ENCODE measurements at places on chromosomes 3 and 15.
A peak's percentile ranks its signal among the peaks of the same experiment; 100 is the strongest.

DNA sequence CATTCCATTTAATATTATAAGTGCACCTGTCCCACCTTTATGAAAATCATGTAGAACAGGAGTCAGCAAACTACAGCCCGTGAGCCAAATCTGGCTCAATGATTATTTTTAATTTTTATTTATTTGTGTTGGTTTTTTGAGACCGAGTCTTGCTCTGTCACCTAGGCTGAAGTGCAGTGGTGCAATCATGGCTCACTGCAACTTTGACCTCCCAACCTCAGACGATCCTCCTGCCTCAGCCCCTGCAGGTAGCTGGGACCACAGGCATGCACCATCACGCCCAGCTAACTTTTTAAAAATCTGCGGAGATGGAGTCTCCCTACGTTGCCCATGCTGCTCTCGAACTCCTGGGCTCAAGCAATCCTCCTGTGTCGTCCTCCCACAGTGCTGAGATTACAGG, 42.0 kb downstream of the MYO1E start:
- no peak for DNase-seq

GRCh38 chr3:173584838-173585831, 187.6 kb downstream of the NLGN1 start:
- DNase-seq = no peak

DNA sequence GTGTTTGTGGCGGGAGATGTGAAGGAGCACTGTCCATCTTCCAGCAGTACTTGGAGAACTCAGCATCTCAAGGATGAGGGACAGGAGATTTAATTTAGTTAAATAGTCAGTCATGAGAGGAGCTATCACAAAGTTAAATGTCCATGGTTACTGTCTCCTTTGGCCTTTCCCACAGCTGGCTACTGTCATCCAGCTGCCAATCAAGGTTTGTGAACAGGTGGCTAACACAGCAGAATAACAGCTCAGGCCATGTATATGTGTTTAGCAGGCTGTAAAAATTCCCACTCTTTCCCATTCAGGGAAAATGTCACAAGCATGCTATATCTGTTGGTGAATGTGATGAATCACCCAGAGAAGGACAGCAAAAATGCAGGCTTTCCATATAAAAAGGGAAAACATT, 120.5 kb downstream of the TMEM108 start:
- DNase-seq = no peak

GRCh38 chr3:142853270-142854168, 35.4 kb downstream of the PCOLCE2 start:
- DNase-seq = peak; percentile 49

GRCh38 chr15:35481992-35482391, 64.0 kb downstream of the DPH6 start:
- peak; percentile 2 for DNase-seq

DNA sequence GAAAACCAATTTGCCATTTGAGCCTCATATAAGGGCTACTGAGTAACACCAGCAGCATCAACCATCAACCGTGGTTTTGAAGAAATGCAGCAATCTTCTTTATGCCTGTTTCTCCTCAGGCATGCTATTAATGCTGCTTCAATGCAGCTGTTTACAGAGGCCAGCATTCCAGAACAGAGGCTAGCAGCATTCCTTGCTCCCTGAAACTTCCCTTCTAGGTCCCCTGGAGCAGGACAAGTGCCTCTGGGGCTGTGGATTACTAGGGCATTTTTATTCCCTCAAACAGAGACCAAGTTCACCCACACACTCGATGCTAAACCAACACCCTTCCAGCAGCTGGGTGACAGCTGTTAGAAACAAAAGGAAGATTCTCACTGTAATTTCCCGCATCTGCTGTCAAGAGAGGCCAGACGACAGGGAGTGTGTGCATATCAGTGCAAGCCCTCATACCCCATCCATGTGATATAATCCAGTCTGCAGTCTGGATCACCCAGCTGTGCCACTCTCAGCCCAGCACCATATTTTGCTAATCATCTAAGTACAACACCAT, 57.5 kb downstream of the HOMER2 start:
- no peak for DNase-seq

DNA sequence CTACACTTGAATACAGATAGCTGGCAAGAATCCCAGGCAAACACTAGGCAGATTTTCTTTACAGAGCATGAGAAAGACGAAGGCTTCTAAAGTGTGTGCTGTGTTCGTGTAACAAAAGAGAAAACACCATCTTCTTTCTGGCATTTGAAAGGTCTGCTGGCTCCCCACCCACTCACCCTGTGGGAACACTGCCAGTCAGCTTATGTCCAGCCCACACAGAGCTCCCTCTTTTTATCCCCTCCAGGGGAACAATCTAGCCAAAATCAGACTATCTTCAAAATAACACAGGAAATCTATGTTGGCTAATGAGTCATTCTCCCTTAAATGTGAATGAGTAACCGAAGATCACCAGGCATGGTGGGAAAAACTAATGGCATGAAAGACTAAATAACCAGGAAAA, 45.6 kb upstream of the PAQR5 start:
- no peak for DNase-seq

DNA sequence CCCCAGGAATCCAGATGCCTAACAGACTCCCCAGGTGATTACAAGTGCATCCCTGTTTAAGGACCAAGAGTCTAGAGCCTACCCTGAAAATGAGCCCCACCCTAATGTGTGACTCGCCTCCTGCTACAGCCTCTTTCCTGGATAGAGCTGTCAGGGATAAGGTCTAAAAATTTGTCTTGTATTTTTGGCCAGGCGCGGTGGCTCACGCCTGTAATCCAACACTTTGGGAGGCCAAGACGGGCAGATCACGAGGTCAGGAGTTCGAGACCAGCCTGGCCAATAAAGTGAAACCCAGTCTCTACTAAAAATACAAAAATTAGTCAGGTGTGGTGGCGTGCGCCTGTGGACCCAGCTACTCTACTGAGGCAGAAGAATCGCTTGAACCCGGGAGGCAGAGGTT, 11.2 kb downstream of the TMC3 start:
- no peak for DNase-seq

DNA sequence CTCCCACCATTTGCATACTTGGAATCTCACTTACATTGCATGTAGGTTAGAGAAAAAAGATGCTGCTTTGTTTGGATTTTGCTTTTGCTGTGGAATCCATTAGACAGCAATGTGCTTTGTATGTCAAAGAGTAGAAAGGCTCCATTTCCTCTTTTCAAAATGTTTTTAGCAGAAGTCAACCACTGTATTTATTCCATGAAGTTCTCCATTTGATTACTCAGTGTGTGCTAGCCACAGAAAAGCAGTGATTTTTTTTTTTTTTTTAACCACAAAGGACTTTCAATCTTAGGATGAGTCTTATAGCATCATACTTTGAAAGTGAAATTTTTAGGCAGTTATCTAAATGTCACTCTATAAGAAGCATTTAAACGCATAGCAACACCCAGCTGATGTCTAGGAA, 285.0 kb upstream of the ADAMTS9 start:
- DNase-seq = no peak

DNA sequence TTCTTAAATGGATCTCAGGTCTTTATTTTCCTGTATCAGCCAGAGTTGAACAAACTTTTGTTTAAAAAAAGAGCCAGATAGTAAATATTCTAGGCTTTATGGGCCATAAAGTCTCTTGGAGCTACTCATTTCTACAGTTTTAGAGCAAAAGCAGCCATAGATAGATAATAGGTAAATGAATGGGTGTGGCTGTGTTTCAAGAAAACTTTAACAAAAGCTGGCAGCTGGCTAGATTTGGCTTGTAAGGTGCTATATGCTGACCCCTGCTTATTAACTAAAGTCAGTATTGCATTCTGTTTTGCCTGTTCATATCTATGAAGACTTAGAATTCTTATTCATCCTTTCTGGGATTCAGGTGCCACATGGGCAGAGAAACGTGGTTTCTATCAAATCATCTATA, 29.0 kb downstream of the MFN1 start:
- DNase-seq = no peak

DNA sequence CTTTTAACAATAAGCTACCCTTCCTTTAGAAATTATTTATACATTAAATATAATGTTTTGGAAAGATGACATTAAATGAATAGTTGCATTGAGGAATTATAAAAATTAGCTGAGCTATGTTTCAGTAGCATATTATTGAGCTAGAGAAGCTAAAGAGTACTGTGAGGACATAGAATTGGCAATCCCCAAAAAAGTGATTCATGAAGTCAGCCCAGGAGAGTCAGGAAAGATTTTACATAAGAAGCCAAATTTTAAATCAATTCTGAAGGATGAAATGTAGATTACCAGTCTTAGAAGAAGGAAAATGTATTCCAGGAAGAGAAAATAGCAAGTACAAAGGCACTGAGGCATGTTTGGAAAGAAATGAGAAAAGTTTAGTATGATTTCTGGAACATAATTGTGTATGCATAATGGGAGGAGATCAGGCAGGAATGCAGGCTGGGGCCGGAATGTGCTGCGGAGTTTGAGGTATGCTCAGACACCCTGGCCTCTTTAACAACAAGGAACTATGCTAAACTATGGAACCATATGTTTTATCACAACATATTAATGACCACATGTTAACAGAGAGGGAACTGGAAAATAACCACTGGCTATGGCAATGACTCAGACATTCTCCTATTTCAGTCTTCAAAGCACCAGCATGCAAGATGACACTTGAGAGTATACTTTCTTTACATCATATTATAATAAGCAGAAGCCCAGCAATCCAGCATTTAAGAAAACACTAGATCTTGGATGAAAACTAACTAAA, 103.3 kb upstream of the COL8A1 start:
- peak; percentile 66 for DNase-seq

- DNase-seq = peak; percentile 17
These were observed 109.2 kb upstream of the STT3B start for GRCh38 chr3:31423482-31423881.

DNA sequence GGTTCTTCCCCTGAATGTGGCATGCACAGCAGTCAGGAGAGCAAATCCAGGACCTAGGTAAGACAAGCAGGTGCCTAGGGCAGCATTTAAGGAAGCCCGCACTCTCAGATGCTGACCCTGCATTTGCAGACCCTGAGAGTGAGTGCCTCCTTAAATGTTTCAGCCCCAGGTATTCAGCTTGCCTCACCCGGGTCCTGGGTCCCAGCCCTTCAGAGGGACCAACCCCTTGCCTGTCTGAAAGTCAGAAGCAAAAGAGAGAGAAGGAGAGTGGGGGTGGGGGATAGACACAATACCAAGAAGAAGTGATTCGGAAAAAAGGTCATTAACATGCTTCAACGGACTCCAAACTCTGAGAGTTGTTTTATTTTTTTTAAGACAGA, 75.0 kb downstream of the MEGF11 start:
- DNase-seq = no peak

- DNase-seq = no peak
These were observed 124.3 kb downstream of the ZNF280D start for GRCh38 chr15:56608993-56609392.

- DNase-seq = no peak
These were observed 147.2 kb upstream of the SLC2A2 start for GRCh38 chr3:171173736-171174135.

DNA sequence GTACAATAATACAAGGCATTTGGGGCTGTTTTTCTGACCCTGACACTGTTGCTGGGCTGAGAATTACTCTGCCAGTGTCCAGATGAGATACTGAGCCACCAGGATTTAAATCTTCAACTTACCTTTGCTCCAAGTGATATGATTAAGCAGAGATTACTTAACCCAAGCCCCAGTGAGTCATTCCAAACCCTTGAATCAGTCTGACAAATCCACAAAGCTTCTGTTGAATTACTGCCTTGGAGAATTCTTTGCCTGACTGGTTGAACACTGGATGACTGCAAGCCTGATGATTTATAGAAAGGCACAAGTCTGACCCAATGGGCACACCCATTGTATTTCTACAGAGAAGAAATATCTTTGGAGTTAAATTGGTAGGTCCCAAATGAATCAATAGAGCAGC, 88.2 kb upstream of the TSC22D2 start:
- peak; percentile 58 for DNase-seq

GRCh38 chr15:37837276-37837675, 97.2 kb upstream of the TMCO5A start:
- DNase-seq = no peak

GRCh38 chr3:56222866-56223265, 245.4 kb downstream of the ERC2 start:
- no peak for DNase-seq

- DNase-seq = no peak
These were observed 30.8 kb upstream of the BHLHE40 start for GRCh38 chr3:4948395-4948794.

- DNase-seq = no peak
These were observed 221.0 kb upstream of the IGF1R start for GRCh38 chr15:98427321-98427720.

DNA sequence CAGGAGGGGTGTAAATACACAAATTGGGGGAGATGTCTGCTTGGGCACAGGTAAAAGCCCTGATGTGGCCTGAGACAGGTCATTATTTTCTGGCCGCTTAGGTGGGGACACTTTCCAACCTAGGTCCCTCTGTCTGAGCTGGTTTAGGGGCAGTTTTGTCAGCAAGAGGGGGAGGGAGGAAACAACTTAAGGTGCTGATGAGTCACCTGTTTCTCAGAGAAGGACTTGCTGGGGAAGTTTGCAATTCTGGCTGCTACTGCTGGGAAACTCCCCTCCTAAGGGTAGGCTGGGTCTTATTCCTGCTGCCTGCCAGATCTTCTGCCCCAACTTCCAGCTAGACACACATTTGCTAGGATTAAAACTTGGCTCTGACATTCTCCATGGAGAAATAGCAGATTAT, 4.8 kb upstream of the RHOV start:
- DNase-seq = peak; percentile 44

DNA sequence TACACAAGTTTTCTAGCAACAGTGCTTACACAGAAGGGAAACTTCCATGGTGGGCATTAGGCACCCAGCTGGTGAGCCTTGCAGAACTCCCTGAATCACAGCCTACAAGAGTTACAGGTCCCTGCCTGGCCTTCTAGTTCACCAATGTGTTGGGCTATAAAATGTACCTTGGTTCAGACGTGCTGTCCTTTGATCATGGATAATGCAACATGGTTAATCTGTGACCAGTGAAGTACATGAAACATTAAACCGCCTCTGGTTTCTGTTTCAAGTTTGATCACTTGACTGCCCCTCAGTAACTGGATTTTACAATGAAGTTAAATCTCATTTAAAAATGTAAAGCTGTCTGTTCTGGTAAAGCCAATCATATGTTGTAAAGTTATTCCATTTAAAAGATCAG, 51.8 kb downstream of the FMN1 start:
- peak; percentile 54 for DNase-seq

- no peak for DNase-seq
These were observed 67.8 kb downstream of the LINGO1 start for GRCh38 chr15:77564938-77565337.

- no peak for DNase-seq
These were observed 97.1 kb upstream of the SNRPA1 start for GRCh38 chr15:101391981-101392640.

GRCh38 chr15:39969002-39969394, 35.1 kb downstream of the EIF2AK4 start:
- no peak for DNase-seq

GRCh38 chr3:177379045-177379444, 181.8 kb upstream of the TBL1XR1 start:
- no peak for DNase-seq

GRCh38 chr3:48276911-48277641, 36.2 kb downstream of the ZNF589 start:
- no peak for DNase-seq
